ENCODE measurements at places on chromosomes 3 and 15.

DNA sequence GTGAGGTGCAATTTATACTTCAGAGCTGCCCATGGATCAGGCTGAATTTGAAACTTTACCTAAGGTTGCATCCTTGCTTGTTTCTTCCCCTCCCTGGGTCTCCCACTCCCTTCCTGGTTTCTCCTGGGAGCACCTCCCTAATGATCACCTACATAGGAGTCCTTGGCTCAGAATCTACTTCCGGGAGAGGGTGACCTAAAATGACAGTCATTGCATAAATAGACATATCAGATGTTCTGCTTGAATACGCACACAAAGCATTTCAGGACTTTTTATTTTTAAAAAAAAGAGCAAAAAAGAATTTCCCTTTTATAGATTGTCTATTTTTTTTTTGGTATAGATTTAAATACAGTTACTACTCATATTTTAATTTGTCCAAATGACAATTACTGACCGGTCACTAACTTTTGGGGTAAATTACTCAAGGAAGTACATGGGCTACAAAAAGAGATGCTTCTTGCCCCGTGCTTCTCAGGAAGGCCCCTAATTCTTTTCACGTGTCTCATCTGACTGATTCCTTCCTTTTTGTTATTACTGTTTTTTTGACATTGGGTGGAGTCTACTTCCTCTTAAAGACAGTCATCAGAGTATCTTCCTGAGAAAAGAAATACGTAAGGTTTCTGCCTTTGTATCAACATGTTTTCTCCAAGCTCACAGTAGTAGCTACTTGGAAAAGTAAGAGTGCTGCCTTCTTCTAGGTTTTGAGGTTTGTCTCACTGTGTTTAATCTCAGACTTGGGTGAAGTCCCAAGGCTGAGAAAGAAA is 4.9 kb upstream of the MYZAP start:
- no peak for DNase-seq

- no peak for DNase-seq
Observed at GRCh38 chr15:29081781-29082180, 187.8 kb downstream of the NSMCE3 start.

DNA sequence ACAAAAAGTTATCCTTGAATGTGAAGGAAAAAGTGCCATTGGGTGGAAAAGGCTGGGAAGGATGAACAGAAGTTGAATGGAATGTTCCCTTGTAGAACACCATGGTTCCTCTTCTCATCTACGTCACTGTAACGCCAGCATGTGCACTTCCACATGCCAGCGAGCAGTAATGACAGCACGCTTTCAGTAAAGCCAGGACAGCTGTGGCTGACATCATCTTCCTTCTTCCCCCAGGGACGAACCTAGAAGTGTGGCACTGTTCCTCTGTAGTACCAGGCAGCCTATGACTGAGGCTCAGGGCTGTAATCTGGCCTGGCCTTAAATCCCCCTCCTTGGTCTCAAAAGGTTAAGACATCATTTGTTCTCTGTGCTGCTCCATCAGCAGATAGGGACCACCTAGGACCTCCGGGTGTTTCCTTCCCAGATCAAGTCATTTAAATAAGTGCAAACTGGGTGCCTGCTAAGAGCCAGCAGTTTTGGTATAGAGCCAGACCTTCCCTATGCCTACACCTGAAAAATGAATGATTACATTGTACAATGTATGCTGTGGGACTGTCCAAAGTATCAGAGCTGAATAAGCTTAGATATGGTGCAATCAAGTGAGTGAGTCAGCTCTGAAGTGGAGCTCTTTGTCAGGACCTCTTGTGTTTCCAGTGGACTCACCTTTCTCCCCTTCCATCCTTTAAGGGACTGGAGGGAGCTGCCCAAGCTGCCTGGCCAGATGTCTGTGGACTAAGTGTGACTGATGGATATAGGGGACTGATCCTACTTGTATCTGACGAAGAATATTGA is 5.6 kb upstream of the SRPRB start:
- DNase-seq, result no peak

GRCh38 chr15:73727330-73727976 is 25.7 kb downstream of the INSYN1 start:
- no peak for DNase-seq

DNA sequence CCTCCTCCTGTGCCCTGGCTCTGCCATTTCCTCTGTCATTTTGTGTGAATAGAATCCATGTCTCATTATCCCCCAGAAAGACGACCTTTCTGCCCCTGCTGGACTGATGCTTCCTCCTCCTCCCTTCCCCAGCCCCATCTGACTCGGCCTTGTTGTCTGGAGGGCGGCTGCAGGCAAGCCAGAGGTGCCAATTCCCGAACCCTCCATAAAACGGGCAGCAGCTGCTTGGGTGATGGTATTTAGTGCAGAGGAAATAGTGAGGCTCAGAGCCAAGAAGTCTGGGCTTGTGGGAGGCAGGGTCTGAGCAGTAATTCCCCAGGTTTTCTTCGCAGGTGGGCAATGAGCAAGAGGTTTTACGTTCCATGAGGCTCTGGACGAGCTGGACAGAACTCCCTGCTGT is 71.2 kb downstream of the ITGA11 start:
- DNase-seq, result no peak

GRCh38 chr3:63364495-63364894 is 86.4 kb downstream of the SYNPR start:
- DNase-seq, result peak; percentile 27

DNA sequence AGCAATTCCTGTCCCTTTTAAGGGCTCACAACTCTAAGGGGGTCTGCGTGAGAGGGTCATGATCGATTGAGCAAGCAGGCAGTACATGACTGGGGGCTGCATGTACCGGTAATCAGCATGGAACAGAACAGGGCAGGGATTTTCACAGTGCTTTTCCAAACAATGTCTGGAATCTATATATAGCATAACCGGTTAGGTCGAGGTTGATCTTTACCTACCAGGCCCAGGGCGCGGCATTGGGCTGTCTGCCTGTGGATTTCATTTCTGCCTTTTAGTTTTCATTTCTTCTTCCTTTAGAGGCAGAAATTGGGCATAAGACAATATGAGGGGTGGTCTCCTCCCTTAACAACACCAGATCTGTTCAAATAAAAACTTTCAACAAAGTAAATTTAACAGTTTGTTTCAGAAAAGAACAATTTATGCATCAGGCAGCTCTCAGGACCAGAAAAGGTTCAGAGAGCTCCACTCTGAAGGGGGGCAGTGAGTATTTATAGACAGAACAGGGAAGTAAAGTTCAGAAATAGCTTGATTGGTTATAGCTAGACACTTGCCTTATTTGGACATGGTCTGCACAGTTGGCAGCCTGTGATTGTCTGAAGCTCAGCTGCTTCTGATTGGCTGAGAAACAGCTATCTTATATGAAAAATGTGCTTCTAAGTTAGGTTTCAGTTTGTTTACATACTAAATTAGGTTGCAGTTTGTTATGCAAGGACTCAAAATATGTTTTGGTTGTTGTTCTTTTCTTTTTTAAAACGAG is 17.2 kb upstream of the B4GALT4 start:
- DNase-seq, result peak; percentile 90

- peak; percentile 53 for DNase-seq
Observed at GRCh38 chr3:63193647-63194046, 84.5 kb upstream of the SYNPR start.

DNA sequence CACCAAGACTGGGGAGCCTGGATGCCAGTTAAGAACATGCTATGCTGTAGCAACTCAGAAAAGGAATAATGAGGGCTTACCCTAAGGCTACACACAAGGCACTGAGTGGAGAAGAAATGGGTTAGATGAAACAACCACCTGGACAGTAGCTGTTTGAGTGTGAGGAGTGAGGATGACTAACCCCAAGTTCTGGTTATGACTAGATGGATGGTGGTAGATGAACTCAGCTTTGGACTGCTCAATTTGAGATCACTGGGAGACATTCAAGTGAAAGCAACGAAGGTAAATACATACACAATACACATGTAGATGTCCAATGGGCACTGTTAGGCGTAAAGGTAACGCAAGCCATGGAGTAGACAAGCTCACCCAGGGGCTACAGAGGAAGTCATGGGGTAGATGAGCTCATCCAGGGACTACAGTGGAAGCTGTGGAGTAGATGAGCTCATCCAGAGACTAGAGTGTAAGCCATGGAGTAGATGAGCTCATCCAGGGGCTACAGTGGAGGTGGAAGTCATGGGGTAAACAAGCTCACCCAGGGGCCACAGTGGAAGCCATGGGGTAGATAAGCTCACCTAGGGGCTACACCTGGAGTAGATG is 98.3 kb downstream of the ANO10 start:
- DNase-seq, result peak; percentile 39

- DNase-seq, result no peak
Observed at GRCh38 chr15:65115086-65115485, at the start of gene UBAP1L. TSS of gene UBAP1L (minus strand) at chr15:65115200. CDS start at chr15:65106215, 8,985 bp downstream.

DNA sequence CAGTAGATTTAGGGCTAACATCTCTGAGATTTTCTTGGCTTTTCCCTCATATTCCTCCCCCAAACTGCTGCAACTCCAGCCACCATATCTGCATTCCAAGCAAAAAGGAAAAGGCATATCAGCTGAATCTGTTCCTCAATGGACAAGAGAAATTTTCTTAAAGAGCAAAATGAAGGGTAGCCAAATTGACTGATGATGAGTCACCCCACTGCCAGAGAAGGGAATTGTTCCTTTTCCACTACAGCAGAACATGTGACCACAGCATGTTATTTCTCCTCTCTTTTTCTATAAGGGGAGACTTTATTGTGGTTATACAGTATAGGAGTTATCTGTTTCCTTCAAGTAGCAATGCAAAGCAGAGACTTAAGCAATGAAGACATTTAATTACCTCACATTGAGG is 172.5 kb downstream of the MTHFS start:
- DNase-seq, result peak; percentile 54

- DNase-seq, result no peak
Observed at GRCh38 chr3:30770387-30770786, 124.1 kb downstream of the GADL1 start.

DNA sequence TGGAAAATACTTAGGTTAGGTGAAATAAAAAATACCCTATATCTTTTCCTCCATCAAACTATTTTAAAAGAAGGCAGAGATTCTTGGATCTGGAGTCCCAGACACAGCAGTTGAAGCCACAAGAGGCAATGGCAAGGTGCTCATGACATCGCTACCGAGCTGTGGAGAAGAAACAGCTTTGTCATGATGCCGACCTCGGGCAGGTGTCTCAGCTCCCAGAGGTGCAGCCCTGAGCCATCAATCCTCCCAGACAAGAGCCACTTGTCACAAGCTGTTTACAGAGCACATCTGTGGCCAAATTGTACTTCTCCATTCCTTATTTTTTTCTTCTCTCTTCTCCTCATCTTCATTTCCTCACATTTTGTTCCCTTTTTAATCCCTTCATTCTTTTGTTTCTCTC is 50.8 kb downstream of the GPR176 start:
- DNase-seq, result no peak

GRCh38 chr15:96412045-96412905 is 81.8 kb downstream of the NR2F2 start:
- DNase-seq, result peak; percentile 37

DNA sequence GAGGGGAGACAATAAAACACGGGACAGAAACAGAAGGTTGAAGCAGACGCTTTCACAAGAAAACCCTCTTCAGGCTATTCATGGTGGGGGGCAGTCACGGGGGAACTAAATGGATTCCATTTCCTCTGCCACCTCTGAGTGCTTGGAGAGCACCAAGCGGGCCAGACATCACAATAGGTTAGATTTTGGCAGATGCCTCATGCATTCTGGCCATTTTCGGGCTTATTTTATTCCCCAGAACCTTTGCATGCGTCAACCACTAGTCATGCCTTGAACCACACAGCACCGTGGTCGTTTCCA is 82.2 kb downstream of the RORA start:
- no peak for DNase-seq

DNA sequence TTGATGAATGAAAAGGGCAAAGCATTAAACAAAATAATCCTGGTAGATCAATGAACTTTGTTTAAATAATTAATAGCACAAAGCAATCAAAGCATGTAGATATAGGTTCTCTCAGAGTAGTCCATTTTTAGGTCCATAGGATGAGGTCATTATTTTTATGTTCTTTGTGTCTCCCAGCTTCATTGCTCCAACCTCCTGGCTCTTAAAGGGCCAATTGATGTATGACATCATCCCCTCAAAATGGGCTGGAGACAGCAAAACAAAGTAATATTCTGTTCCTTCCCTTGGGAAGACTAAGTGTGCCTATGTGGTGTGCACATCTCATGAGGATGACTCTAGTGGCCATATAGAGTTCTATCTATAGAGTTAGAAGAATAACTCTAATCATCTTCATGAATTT is 49.5 kb downstream of the HMG20A start:
- no peak for DNase-seq

GRCh38 chr3:71951361-71951760 is 166.4 kb upstream of the PROK2 start:
- DNase-seq, result peak; percentile 2

DNA sequence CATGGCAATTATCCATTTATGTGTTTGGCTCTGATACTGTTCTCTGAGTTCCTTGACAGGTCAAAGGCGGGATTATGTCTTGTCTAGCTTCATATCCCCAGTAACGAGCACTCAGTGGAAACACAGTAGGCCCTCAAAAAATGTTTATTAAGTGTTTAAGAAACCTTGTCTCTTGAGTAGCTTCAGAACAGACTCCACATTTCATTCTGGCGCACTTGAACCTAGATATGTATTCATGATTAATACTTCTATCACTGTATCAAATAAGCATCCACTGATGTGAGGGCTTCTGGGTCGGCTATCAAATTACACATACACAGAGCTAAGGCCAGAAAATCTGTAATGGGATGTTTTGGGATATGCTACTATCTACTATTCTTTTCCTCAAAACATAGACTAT is 4.6 kb downstream of the CBLB start:
- DNase-seq, result no peak

GRCh38 chr3:125055331-125055912 is 375 bp downstream of the HEG1 start:
- no peak for DNase-seq

- DNase-seq, result no peak
Observed at GRCh38 chr3:128301186-128302023, 148.1 kb downstream of the EEFSEC start.

DNA sequence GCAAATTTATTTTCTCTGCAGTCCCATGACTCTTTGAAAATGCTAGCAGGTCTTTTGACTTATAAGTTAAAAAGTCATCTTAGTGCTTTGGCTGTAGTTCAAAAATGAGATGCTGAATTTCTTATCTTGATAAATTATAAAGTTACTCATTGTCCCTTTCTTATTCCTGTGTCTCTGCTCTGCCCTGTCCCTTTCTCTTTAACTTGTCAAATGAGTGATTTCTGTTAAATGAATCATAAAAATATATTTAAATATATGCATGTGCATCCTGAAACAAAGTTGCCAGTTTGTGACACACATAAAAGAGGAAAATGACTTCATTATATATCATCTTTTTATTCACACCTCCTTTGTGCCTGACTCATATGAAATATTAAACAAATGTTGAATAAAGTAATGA is 1097.3 kb upstream of the EPHA6 start:
- no peak for DNase-seq

- DNase-seq, result peak; percentile 92
Observed at GRCh38 chr3:108090701-108091497, at the start of gene CD47. TSS of gene CD47 (minus strand) at chr3:108091031. CDS start at chr3:108090908, 123 bp downstream.

GRCh38 chr3:137511655-137512054 is 252.5 kb upstream of the SOX14 start:
- no peak for DNase-seq

Data from OCI-M1 (cell line).